CD4-positive, alpha-beta T cell treated with Interleukin-6 for 4 hours (primary cell): ENCODE measurements at places on chromosomes 4 and X.
A peak's percentile ranks its signal among the peaks of the same experiment; 100 is the strongest.

- no peak for DNase-seq
Measured at GRCh38 chr4:20151436-20151835, 100.3 kb upstream of the SLIT2 start.

GRCh38 chr4:169050881-169051760 lies 41.1 kb upstream of the CBR4 start:
- DNase-seq, result no peak

GRCh38 chr4:680928-681645 lies 6.7 kb downstream of the MYL5 start:
- DNase-seq, result peak; percentile 74

GRCh38 chr4:140134746-140135425 lies 19.1 kb downstream of the MAML3 start:
- no peak for DNase-seq

- peak; percentile 6 for DNase-seq
Measured at GRCh38 chr4:98482847-98483806, 175.3 kb downstream of the TSPAN5 start.

- no peak for DNase-seq
Measured at GRCh38 chr4:124904723-124905388, 192.3 kb upstream of the ANKRD50 start.

DNA sequence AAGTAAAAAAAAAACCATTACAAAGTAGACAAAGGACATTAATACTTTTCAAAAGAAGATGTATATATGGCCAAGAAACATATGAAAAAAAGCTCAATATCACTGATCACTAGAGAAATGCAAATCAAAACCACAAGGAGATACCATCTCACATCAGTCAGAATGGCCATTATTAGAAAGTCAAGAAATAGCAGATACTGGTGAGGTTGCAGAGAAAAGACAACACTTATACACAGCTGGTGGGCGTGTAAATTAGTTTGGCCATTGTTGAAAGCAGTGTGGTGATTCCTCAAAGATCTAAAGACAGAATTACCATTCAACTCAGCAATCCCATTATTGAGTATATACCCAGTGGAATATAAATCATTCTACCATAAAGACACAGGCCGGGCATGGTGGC lies 39.3 kb downstream of the TASL start:
- DNase-seq, result no peak

GRCh38 chr4:3524349-3524748 lies 7.9 kb downstream of the LRPAP1 start:
- DNase-seq, result no peak

- peak; percentile 67 for DNase-seq
Measured at GRCh38 chrX:9530848-9531274, 66.0 kb downstream of the TBL1X start.

- peak; percentile 84 for DNase-seq
Measured at GRCh38 chrX:39855748-39856129, 242.0 kb downstream of the BCOR start.

GRCh38 chr4:133668061-133668851 lies 519.2 kb downstream of the PCDH10 start:
- no peak for DNase-seq

- no peak for DNase-seq
Measured at GRCh38 chrX:51837921-51838320, 55.5 kb upstream of the MAGED1 start.

DNA sequence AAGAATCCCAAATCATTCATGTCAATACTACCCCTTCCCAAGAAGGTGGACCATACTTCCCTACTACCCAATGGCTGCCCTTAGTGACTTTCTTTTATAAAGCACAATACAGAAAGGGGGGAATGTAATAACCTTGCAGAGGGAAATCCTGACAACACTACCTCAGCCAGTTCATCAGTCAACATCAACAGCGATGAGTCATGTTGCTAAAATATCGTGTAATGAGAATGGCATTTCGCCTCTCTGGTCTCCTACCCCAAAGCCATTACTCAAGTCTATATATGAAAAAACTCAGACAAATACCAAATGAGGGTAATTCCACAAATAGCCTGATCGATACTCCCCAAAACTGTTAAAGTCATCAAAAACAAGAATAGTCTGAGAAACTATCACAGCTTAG lies 3.3 kb upstream of the MAGEA8 start:
- no peak for DNase-seq

GRCh38 chr4:112767386-112767785 lies 130.4 kb downstream of the LARP7 start:
- no peak for DNase-seq

DNA sequence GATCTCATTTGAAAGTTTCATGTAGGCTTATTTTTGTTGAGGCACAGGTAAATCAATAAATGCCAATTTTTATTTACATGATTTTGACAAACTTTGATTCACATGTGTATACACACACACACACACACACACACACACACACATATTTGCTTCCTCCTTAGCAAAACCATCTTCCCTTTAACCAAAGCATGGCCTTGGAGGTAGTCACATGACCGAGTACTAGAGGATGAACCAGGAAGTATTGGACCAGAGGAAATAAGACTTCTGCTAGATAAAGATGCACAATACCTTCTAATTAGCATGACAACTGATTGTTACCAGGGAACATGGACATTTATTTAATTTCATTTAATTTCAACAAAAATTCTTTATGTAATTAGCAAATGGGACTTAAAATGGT lies 23.4 kb upstream of the CFAP299 start:
- DNase-seq, result no peak

GRCh38 chr4:55903577-55903976 lies 45.2 kb upstream of the CEP135 start:
- DNase-seq, result no peak

DNA sequence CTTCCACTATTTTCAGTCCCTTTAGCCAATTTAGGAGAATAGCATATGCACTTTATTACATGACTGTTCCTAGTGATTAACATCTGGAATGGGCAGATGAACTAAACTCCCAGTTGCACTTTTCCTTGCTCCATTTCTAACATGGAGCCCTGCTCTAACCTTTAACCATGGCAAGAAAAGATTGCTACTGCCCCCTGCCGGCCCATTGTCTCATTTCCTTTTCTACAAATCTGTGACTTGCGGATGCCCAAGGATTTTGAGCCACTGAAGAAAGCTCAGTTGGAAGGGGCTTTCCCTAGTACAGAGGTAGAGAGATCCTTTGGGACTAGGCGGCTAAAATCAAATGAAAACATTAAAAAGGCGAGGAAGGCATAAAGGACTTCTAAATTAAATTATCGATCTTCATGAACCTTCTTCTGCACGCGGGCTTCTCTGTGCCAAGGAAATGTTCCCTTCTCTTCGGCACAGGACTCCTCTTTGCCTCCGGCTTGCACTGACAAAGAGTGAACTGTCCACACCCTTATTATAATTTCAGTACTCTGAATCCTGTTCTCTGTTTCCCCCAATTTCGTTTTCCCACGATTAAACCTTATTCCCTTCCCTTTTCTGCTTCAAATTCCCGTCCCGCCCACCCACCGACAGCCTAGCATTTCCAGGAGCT lies 577 bp upstream of the GLRA2 start:
- DNase-seq, result peak; percentile 53

- DNase-seq, result peak; percentile 9
Measured at GRCh38 chr4:60201052-60201673, 999.0 kb upstream of the ADGRL3 start.

DNA sequence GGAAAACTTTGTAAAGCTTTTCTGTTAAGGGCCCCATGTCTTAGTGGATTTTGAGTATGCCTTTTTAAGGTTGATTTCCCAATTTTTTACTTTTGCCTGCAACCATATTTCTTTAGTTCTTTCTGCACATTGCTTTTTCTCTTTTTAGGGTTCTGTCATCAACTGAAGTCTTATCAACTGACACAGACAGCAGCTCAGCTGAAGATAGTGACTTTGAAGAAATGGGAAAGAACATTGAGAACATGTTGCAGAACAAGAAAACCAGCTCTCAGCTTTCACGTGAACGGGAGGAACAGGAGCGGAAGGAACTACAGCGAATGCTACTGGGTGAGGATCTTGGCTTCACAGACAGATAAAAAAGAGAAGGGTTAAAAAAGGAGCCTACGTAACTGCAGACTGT lies 27.8 kb downstream of the TAF1 start:
- DNase-seq, result no peak

DNA sequence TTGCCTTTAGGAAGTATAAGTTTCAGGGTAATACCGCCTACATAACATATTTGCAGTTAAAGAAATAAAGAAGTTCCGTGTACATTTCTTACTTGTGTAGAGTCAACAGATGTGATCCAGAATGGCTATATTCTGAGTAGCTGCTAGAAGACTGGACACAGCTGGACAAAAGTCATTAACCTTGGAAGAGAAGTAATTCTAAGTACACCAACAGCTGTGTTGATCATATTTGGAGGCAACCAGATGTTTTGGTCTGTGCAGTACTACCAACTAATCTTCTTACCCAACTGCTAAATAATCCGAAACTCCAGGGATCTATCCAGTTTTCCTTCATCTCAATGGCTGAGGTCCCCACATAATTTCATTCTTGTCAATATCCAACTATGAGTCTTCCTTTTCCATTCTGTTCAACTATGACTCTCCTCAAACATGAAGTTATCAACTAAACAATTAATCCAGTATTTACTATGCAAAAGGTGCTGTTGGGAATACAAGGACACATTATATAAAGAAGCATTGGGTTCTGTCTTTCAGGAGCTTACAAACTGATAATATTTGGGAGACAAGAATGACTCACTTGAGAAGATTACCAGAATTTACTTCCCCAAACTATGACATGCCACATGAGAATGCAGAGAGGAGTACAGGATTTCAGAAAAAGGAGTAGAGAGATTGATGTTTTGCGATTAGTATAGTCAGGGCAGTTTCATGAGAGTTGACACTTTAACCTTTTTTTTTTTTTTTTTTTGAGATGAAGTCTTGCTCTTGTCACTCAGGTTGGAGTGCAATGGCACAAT lies 78.2 kb downstream of the COL4A6 start:
- DNase-seq, result no peak

GRCh38 chr4:99803566-99804101 lies 13.0 kb upstream of the DAPP1 start:
- DNase-seq, result no peak

GRCh38 chr4:184197536-184198082 lies 20.1 kb downstream of the ENPP6 start:
- DNase-seq, result no peak

DNA sequence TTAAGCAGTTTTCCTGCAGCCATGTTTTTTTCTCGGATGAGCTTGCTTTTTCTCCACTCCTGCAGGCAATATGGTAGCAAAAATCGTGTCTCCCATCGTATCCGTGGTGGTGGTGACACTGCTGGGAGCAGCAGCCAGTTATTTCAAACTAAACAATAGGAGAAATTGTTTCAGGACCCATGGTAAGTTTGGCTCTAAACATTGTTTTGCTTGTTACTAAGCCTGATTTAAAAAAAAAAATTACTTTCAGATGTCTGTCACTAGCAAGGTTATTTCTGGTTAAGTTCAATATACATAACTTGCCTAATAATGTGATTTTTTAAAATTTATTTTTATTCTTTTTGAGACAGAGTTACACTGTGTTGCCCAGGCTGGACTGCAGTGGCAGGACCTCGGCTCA lies 17.5 kb upstream of the GYG2 start:
- DNase-seq, result no peak

GRCh38 chr4:61376301-61376700 lies 176.2 kb downstream of the ADGRL3 start:
- no peak for DNase-seq

- no peak for DNase-seq
Measured at GRCh38 chr4:155491336-155492120, 114.8 kb upstream of the MAP9 start.

DNA sequence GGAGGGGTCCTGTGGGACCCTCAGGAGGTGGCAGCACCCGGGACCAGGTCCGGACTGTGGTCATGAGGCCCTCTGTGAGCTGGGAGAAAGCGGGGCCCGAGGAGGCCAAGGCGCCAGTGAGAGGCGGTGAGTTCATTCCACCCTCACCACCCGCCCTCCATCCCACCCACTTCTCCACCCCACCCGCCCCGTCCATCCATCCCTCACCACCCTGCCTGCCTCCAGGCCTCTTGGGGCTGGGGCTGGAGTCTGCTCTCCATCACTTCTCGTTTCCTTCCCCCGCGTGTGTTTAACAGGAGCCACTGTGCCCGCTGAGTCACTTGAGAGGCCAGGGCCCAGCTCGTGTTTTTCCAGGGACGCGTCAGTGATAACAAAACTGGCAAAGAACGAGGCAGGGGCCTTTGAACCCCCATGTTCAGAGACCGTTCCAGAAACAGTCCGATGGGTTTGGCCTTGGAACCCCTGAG lies 6.2 kb downstream of the SH3TC1 start:
- no peak for DNase-seq

- no peak for DNase-seq
Measured at GRCh38 chr4:177532358-177532757, 90.1 kb upstream of the AGA start.

DNA sequence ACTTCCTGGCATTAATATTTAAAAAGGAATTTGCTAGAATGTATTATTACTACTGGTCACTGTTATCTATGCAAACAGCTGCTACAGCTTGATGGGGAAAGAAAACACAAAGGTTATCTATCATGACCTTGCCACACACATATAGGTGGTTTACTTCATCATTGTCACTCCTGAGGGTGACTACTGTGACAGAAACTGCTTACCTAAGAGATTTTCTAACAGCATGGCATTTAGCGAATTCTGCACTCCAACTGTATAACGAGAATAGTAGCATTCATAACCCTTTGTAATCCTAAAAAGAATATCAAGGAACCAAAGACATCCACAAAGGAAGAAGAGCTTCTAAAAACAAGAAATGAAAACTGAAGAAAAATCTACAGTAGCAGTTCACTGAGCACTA lies 74.6 kb upstream of the SPOCK3 start:
- no peak for DNase-seq

DNA sequence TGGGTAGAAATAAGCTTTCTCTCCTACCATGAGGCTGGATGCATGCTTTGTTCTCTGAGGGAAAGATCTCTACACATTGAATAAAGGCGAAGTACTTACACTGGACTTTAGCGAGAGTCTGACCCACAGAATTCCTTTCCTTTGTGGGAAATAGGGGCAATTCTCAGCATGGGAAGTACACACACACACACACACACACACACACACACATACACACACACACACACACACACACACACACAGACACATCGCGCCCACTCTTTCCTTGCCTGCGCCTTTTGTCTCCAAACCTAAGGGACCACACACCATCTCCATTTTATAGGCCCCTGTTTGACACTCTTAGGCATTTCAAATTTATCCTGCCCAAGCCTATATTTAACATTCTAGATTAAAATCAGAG lies 83.8 kb downstream of the LUZP4 start:
- DNase-seq, result no peak
